B cell (primary cell): ENCODE measurements at places on chromosomes 3 and 15. TPM values are rescaled to one million over a fixed set of nuclear protein-coding genes. Genes with fewer than 3 reads are reported as not detected.

THAP10 gene
- 0.36 and 0.37 TPM in 2 replicates for total RNA-seq

DNA sequence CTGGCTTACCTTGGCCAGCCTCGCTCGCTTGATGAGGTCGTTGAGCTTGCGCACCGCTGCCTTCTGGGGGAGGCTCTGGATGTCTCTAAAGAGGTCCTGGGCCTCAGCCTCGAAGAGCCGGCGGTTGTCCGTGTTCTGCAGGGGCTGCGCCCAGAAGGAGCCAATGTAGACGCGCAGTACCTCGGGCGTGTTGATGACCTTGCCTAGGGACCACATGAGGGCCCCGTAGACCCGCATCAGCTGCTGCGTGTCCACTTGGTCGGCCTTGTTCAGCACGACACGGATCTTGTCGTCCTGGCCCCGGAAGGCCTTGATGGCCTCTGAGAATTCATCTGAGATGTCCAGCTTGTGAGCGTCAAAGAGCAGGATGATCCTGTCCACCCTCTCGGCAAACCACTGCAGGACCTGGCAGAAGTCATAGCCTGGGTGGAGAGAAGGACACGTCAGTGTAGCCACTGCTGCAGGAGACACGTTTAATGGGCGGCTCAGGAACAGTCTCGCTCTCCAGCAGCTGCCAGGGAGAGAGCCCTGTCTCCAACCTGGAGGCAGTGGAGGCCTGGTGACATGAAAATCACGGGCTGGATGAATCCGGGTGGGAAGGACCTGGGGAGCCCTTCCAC, 25.5 kb upstream of the SPTBN5 start:
- DNase-seq = no peak

GRCh38 chr3:143511174-143511879, 336.9 kb downstream of the SLC9A9 start:
- no peak for DNase-seq

DNA sequence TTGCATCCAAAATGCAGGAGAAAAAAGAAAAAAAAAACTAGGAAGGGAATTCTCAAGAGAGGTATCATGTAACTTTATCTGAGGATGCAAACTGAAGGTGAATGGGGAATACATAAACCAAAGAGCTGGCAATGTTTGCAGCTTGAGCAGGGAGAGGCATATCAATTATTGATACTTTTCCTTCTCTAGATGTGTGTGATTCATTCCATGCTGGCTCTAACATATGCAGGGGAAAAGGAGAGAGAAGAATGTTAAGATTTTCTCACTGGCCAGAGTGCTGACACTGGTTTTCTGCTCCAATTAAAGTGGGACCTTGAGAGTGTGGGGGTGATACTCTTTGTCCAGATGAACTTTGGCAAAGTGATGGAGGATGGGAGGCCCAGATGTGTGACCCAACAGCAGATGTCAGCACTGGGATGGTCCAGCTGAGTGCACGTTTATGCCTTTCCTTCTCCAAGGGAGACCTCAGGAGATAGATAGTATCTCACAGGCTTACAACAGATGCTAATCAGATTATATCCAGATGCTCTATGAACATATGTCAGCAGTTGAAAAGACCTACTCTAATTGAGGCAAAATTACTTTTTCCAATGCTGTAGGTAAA, 50.0 kb upstream of the PSMD6 start:
- no peak for DNase-seq
